ENCODE measurements at places on chromosomes 11 and 22.
A peak's percentile ranks its signal among the peaks of the same experiment; 100 is the strongest.

DNA sequence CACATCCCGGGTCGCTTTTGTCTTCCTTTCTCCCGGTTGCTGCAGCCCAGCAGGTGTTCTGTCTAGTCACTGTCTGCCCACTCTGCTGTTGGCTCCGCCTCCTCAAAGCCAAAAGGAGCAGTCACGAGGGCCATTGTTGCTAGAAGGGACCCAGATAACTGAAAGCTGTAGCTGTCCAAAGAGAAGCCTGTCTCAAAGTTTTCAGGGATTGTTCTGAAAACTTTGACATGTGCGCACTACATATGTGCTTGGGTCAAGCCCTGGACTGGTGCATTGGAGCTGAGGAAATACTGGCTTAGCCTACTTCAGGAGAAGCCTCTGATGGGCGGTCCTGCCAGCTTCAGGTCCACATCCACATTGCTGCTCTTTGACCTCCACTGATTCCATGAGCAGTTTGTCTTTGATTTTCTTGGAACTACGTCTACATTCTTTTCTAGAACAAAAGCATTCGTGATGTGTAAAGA, 8.8 kb upstream of the OR2AT4 start:
- no peak for DNase-seq

GRCh38 chr11:134153147-134153905, 70.4 kb downstream of the NCAPD3 start:
- no peak for DNase-seq

GRCh38 chr11:68011051-68011943, 1.2 kb downstream of the ALDH3B1 start:
- no peak for DNase-seq

- no peak for DNase-seq
Measured at GRCh38 chr11:11522591-11522990, 99.2 kb downstream of the GALNT18 start.

DNA sequence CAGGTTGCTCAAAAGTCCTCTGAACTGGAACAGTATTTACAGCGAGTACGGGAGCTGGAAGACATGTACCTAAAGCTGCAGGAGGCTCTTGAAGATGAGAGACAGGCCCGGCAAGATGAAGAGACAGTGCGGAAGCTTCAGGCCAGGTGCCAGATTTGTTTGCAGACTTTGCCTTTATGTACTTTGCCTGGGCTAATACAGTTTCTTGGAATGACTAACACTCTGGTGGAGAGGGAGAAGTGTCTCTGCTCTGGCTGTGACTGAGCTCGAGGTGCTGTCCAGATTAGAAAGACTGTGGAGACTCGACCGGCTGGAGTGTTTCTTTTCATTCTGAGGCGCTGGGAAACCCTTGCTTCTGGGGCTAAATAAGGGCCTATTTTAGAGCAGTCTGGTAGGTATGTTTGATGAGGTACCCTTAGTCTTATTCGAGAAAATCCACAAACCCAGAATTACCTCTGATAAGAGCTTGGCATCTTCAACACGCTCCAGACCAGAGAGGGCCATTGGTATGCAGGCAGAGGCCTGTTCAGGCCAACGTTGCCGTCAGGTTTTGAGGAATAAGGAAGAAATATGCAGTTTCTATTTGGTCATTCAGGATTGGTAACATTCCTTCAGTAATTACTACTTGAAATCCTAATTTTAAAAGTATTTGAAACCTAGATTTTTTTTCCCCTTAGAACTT, 76.5 kb downstream of the SWAP70 start:
- DNase-seq: no peak

DNA sequence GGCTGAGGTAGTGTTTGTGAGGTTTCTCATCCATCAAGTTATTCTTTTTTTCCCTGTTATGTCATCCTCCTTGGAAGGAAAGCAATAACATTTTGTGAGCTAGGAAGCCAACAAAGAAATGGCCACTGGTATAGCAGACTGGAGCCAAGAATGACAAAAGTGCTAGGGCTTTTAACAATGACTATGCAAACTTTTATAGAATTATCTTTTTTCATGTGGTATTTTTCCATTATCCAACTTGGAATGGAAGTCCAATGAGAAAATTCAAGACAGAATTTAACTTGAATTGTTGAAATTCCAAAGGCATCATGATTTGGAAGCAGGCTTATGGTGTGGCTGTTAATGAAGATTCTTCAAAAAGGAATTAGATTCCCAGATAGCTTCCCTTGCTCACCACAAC, 216.4 kb upstream of the PDGFD start:
- DNase-seq: no peak

GRCh38 chr11:17991783-17992433, 20.9 kb downstream of the SERGEF start:
- DNase-seq: peak; percentile 58

DNA sequence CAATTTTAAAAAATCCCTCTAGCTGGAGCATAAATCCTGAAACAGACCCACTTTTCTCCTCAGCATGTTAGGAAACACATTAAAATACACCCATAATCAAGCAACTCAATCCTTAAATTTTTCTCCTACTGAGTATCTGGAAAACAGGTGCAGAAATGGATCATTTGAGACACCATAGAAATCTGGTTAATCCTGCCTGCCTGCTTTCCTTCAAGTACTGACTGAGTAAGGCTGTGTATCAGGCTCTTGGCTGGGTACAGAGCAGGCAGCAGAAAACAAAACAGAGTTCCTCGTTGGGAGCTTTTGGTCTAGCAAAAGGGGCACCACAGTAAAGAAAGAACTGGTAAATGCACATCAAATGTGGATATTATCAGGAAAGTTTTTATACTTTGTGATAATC, 1.9 kb downstream of the KCNQ1OT1 start:
- DNase-seq: no peak

- no peak for DNase-seq
Measured at GRCh38 chr11:130163346-130164220, 4.0 kb downstream of the ST14 start.

DNA sequence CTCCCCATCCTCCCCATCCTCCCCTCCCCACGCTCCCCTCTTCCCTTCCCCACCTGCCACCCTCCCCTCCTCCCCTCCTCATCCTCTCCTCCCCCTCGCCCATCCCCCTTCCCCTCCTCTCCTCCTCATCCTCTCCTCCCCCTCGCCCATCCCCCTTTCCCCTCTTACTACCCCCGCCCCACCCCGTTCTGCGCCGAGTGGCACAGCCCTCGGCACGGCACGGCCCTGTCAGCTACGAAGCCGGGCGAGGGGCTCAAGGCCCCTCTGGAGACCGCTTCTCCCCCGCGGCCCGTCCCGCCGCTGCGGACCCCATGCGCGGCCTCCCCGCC, 449.9 kb downstream of the OPCML start:
- DNase-seq: no peak

- peak; percentile 12 for DNase-seq
Measured at GRCh38 chr22:20206709-20207215, 55.9 kb upstream of the CCDC188 start.

GRCh38 chr11:116239247-116239646, 533.5 kb downstream of the BUD13 start:
- no peak for DNase-seq

- peak; percentile 55 for DNase-seq
Measured at GRCh38 chr11:47177229-47177845, 658 bp upstream of the ARFGAP2 start.

Measured in stimulated activated effector memory CD8-positive, alpha-beta T cell treated with anti-CD3 and anti-CD28 coated beads, Interleukin-12 subunit alpha, Interleukin-12 subunit beta, amount 100 ng/mL, for 72 hours (primary cell).